Activated CD4-positive, alpha-beta T cell treated with anti-CD3 and anti-CD28 coated beads for 1 hour (primary cell): ENCODE measurements at places on chromosomes 12 and 14.

DNA sequence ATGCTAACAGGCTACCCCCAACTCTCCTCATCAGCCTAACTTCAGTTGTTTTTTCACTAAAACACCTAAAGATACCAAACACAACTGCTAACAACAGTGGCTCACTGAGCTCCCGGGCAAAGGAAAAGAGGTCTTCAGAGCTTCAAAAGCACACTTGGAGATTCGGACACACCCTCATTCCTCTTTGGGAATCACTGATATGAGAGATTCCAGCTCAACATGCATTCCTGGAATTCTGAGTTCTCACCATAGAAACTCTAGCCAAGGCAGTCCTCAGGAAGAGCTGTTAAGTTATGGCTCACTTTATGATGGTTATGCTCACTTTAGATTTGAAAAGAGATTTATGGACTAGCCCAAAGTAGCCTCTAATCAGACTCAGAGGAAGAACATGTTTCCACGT lies 40.1 kb downstream of the STXBP6 start:
- DNase-seq = no peak

GRCh38 chr12:130977046-130977742 lies 23.5 kb downstream of the ADGRD1 start:
- no peak for DNase-seq

DNA sequence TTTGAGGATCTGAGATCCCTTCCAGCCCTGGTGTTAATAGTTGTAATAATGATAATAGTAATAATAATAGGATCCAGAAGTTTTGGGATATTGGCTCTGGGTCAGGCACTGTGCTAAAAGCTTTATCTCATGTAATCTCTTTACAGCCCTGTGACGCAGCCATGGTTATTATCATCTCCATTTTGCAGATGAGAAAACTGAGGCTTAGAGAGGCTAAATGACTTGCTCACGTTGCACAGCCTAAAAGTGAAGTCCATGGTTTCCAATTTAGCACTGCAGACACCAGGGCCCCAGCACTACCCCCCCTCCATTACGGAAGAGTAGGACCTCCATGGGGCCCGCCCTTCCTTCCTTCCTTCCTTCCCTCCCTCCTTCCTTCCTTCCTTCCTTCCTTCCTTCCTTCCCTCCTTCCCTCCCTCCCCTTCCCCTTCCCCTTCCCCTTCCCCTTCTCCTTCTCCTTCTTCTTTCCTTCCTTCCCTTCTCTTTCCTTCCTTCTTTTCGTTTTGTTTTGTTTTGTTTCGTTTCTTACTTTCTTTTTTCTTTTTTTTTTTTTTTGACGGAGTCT lies 14.9 kb upstream of the COX6A1 start:
- DNase-seq = no peak

- DNase-seq = no peak
Observed at GRCh38 chr12:29208936-29209701, 60.0 kb downstream of the FAR2 start.

DNA sequence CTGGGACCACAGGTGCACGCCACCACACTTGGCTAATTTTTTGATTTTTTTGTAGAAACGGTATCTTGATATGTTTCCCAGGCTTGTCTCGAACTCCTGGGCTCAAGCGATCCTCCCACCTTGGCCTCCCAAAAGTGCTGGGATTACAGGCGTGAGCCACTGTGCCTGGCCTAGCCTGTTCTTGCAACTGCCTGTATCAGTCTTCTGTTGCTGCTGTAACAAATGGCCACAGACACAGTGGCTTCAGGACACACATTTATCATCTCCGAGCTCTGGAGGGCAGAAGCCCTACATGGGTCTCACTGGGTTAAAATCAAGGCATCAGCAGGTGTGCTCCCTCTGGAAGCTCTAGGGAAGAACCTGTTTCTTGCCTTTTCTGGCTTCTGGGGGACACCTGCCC lies 79.9 kb upstream of the NCOR2 start:
- no peak for DNase-seq

GRCh38 chr14:73800970-73801515 lies 50.6 kb upstream of the PTGR2 start:
- DNase-seq = no peak

DNA sequence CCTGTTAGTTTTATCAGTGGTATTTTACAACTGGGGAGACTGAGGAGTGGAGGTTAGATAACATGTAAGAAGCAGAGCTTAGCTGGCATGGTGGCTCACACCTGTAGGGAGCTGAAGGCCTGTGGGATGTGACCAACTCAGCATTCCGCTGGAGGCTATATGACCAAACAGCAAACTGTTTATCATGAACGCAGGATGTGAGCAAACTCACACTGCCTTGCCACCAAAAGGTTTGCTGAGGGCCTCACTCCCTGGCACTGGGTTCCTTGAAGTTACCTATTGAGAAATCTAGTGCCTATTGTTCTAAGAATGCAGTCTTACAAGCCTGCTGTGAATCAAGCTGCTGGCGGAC lies 23.4 kb downstream of the JKAMP start:
- DNase-seq = no peak

DNA sequence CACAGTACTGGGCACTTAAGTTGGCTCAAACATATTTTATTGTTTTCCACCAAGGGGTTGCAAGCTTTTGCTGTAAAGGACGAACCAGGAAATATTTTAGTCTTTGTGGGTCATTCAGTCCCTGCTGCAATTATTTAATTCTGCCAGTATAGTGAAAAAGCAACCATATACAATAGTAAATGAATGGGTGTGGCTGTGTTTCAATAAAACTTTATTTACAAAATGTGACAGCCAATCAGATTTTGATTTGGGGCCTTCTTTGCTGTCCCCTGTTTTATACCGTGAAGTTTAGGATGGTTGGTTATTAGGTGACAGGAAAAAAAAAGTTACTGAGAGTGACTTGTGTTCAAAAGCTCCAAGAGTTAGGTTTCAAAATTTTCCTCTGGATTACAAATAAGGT lies 956.4 kb downstream of the AACS start:
- DNase-seq = no peak

DNA sequence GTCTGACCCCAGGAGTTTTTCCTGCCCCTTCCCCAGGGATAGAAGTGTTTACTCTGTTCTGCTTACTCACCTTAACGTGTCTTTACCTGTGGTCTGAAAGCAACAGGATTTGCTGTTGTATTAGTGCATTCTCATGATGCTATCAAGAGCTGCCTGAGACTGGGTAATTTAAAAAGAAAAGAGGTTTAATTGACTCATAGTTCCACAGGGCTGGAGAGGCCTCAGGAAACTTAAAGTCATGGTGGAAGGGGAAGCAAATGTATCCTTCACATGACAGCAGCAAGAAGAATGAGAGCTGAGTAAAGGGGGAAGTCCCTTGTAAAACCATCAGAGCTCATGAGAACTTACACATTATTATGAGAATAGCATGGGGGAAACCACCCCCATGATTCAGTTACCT lies 240.4 kb downstream of the SNAPC1 start:
- DNase-seq = no peak

- DNase-seq = no peak
Observed at GRCh38 chr12:119808441-119808840, 68.7 kb downstream of the CIT start.

DNA sequence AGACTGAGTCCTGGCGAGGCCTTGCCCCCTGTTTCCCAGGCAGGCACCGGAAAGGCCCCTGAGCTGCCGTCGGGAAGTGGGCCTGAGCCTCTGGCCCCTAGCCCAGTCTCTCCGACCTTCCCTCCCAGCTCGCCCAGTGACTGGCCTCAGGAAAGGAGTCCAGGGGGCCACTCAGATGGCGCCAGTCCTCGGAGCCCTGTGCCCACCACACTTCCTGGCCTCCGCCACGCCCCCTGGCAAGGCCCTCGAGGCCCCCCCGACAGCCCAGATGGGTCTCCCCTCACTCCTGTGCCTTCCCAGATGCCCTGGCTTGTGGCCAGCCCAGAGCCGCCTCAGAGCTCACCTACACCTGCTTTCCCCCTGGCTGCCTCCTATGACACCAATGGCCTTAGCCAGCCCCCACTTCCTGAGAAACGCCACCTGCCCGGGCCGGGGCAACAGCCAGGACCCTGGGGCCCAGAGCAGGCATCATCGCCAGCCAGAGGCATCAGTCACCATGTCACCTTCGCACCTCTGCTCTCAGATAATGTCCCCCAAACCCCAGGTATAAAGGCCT lies 10.9 kb downstream of the TNS2 start:
- no peak for DNase-seq

GRCh38 chr14:36313898-36314297 lies 6.5 kb downstream of the MBIP start:
- no peak for DNase-seq

DNA sequence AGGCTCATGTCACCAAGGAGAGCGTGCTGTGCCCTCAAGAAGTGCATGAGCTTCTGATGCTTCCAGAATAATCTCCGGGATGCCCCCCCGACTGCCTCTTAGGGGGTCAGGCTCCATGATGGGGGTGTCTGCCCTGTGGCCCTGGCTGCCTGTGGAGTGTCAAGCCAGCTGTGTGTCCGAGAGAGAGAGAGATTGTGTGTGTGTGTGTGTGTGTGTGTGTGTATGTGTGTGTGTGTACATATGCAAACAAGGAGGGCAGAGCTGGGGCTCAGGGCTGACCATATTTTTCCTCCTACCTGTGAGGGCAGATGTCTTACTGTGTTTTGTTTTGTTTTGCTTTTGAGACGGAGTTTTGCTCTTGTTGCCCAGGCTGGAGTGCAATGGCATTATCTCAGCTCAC lies 5.6 kb upstream of the ALDH2 start:
- DNase-seq = no peak

DNA sequence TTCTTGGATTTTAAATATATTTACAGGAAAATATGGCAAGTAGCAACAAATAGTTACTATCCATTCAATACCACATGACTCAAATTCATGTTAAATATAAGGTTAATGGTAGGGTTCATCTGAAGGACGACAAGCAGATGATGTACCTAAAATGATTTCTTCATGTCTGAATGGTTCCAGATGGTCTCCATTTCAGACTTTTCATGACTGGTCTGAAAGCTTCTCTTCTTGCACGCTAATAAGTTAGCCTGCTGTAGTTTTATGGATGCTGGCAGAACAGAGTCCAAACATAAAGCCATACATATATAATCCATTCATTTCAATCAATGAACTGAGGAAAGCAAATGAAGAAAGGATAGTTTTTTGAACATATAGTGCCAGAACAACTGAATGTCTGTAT lies 257.0 kb upstream of the MGAT4C start:
- no peak for DNase-seq

GRCh38 chr12:30989754-30990153 lies 63.2 kb downstream of the TSPAN11 start:
- DNase-seq = no peak

DNA sequence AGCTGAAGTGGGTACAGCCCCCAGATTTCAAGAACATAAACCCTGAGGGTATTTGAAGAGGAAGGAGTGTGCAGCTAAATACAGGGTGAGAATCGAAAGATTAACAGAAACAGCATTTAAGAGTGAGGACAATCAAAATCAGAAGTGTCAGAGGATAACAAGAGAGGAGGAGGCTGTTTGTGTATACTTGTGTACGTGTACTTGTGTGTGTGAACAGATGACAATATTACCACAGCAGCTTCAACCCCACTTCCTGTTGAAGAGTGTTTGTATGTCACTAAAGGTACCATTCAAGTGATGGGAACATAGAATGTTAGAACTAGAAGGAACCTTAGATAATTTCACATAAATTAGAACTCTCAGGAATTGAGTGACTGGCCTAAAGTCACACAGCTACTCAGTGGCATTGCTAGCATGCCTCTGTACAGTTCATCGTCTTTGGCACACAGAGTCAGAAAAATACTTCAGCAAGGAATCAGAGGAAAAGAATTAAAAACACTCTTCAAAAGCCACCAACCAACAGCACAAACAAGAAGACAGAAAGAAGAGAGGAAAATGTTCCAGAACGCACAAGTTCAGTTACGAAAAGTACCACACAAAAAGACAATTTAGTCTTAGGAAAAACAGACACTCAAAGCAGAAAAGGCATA lies 164.3 kb upstream of the BCL2L14 start:
- no peak for DNase-seq

DNA sequence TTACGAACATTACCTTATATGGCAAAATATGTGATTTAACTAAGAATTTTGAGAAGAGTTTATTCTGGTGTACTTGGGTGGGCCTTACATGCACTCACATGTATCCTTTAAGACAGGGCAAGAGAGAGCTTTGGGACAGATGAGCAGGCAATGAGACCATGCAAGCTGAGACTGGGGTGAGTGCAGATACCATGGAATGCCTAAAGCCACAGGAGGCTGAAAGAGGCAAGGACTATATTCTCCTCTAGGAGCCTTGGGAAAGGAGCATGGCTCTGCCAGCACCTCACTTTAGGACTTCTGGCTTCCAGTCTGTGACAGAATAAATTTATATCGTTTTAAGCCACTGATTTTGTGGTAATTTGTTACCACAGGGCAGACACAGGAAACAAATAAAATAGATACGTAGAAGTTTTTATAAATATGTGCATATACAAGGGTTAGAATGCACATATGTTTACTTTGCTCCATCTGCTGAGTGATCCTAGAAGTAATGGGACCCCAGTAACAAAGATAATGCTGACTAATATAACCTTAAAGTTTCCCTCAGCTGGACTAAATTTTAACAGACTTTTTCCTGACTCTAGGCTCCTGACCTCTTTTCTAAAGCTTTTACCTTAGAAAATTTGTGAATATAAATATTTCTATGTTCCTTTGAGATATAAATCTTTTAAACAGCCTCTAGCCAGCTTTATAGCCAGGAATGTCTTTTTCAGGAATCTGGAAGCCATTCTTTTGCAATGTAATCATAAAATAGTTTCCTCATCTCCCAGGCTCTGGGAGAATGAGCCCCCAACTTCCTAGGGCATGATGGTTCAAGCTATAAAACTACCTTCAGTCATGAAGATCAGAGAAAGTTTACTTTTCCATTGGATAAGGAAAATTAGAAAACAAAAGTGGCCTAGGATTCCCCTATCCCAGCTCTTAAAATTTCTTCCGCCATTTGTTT lies 216.8 kb downstream of the PPFIA2 start:
- no peak for DNase-seq

GRCh38 chr12:127083008-127083949 lies 1183.7 kb upstream of the TMEM132C start:
- no peak for DNase-seq

GRCh38 chr12:113185180-113186032 lies at the start of the genes DDX54 and RITA1:
TSS of gene DDX54 (minus strand) at chr12:113185478. CDS start at chr12:113185451, 27 bp downstream.
TSS of gene RITA1 (plus strand) at chr12:113185721. CDS start at chr12:113186747, 1,026 bp downstream.
- peak; percentile 70 for DNase-seq

DNA sequence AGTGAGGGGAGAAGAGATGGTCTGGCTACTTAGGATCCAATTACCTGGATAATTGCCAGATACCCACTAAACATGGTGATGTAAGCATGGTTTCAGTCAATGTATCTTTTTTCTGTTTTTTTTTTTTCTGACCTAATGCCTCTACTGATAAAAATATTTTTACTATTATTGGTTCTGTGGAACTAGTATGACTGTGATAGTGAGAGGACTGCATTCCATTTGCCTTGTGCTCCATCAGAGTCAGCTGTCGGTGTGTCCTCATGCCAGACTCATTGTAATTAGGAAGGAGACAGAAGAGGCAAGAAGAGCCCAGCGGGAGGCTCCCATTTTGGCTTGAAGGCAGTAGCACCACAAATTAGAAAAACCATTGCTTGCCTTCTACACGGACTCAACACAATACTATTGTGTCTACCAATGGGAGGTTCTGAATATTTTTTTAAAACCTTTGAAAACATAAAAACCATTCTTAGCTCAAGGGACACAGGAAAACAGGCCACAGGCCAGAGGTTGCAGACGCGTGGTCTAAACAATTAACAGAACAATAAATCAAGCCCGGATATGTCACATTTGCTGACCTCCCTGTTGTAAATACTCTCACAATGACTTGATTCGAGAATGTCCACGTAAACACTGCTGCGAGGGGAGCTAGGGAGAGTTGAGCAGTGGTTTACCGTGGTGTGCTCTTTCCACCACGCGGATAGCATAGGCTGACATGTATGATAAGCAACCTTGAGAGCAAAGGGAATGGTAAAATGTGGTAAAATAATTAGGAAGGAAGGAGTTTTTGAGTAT lies 13.5 kb upstream of the DCP1B start:
- no peak for DNase-seq
